ENCODE measurements at places on chromosomes 13 and 19.

GRCh38 chr19:35146746-35147459 lies 3.8 kb downstream of the FXYD7 start:
- peak; percentile 46 for DNase-seq

DNA sequence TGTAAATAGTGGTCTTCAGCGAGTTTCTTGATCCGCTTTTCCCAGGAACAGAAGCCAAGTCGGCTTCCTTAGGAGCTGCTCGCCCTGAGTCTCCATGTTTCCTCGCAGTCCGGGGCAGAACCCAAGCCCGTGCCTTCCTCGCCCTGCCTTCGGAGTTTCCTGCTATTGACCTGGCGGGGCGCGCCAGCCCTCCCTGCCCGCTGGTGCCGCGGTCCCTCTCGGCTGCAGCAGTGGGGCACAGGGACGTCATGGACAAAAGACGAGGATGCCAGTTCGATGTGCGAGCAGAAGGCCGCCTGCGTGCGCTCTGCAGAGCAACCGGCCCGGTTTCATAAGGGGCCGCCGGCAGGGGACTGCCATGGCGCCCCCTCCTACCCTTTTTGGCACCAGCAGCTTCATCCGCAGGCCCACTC lies 156.6 kb downstream of the TM9SF2 start:
- no peak for DNase-seq

- no peak for DNase-seq
These were observed 182.2 kb downstream of the ZNF486 start for GRCh38 chr19:20349206-20349605.

GRCh38 chr19:38079926-38080380 lies 144.1 kb downstream of the DPF1 start:
- DNase-seq, result peak; percentile 57

DNA sequence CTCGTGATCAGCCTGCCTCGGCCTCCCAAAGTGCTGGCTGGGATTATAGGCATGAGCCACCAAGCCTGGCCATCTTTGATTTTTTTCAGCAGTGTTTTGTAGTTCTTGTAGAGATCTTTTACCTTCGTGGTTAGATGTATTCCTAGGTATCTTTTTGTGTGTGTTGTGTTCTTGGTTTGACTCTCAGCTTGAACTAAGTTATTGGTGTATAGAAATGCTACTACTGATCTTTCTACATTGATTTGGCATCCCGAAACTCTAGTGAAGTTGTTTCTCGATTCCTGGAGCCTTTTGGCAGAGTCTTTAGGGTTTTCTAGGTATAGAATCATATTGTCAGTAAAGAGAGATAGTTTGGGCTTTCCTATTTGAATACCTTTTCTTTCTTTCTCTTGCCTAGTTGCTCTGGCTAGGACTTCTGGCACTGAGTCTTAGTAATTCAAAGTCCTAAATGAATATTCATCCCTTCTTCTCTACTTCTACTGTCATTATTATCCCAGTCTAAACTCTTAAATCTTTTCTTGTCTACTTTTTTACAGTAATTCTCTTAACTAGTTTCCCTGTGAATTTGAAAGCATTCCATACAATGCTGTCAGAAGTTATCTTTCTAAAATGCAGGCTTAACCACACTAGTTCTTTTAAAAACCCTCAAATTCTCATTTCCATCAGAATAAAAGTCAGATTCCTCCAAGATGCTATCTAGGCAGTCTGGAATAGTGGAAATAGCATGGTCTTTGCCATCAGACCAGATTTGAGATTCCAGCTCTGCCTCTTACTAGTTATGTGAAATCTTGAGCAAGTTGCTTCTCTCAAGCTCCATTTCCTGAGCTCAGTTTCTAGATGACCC lies 7.0 kb downstream of the GPR18 start:
- no peak for DNase-seq

DNA sequence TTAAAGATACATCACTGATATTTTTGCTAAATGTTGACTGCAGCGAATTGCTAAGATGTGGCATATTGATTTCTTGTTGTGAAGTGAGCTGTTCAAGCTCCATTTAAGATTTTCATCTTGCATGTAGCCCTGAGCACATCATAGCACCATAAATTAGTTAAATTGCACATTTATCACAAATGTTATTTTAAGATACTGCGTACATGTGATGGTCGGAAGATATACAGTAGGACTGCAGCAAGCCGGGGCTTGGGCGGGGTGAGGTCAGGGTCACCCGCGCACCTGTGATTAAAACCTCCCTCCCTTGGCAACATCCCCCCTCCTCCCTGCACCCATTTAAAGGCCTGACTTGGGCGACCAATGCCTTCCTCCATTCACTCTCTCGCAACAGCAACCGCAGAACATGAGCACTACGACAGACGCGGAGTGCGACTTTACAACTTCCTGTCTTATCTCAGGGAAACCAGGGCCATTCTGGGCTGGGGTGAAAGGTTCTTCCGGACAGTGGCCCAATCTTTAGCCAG lies 76.6 kb downstream of the TSHZ3 start:
- no peak for DNase-seq

- DNase-seq, result no peak
These were observed 348.8 kb upstream of the SLITRK5 start for GRCh38 chr13:87322386-87322785.

GRCh38 chr13:23504180-23504579 lies 66.0 kb upstream of the TNFRSF19 start:
- no peak for DNase-seq

DNA sequence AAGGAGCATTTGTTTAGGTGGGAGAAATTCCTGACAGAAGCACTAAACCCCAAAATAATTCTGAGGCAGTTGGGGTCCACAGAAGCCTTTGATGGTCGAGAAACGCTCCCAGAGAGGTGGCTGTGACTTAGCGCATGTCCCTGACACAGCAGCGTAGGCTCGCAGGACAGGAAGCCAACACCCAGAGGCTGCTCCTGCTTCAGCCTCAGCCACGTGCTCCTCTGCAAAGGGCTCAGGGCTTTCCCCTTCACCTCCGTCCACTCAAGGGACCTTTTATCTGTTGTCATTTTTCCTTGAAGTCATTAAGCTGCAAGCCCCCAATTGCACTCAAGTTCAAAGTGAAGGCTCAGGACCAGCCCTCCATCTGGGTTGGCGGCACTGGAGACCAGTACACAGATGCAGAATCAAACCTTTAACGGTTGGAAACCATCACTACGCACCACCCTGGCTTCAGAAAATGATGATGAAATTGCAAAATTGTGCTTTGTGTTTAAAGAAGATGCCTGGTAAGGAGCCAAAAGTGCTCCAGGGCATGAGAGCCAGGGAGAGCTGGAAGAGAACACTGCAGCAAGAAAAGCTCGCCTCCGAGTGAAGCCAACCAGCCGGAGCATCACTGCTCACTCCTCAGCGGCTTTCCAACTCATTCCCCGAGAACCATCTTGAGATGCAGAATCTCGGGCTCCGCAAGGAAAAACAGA lies 219.6 kb downstream of the RAP2A start:
- DNase-seq, result no peak

GRCh38 chr19:39160889-39161672 lies 35.5 kb downstream of the PAK4 start:
- DNase-seq, result peak; percentile 6

DNA sequence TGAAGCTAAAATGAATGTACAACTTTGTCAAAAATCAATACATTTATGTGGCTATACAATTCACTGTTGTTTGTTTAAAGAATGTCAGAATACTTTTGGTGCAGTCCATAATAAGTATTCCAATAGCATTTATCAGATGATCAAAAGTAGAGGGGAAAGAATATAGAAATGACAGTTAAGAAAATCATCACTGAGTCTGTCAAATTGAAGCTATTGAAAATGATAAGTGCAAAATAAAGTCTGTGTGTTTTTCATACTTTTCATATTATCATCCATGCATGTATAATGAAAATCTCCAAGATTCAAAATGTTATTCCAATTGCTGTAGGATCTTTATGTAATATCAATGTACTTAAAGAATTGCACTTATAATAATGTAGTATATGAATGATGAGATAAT lies 93.3 kb upstream of the ATXN8OS start:
- no peak for DNase-seq

- DNase-seq, result no peak
These were observed 617.2 kb upstream of the GPC6 start for GRCh38 chr13:92609376-92609775.

DNA sequence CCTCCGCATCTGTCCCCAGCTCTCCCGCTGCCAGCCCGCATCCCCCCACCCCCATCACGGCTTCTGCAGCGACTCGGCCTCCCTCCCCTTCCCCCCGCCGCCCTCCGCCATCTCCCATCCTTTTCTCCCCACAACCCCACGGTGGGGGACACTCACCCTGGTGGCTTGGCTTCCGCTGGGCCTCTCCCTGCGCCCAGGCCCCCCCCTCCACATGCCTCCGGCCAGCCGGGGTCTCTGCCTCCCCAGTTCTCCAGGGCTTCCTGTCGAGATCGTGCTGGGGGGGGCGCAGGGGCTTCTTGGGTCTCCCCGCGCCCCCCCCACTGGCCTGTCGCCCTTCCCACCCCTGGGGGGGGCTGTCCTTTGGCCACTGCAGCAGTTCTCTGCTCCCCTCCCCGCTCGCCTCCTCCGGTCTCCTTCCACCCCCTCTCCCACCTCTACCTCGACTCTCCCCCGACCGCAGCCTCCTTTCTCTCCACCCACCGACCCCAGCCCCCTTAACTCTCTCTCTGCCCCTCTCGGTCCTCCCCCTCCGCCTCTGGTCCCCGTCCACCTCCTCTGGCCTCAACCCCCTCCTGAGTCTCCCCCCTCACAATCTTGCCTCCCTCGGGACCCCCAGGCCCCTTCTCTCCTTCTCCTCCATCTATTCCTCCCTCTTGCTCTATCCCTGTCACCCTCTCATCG lies 17.1 kb downstream of the LRRC4B start:
- no peak for DNase-seq

- DNase-seq, result no peak
These were observed 639.0 kb upstream of the ATXN8OS start for GRCh38 chr13:69468624-69469023.

DNA sequence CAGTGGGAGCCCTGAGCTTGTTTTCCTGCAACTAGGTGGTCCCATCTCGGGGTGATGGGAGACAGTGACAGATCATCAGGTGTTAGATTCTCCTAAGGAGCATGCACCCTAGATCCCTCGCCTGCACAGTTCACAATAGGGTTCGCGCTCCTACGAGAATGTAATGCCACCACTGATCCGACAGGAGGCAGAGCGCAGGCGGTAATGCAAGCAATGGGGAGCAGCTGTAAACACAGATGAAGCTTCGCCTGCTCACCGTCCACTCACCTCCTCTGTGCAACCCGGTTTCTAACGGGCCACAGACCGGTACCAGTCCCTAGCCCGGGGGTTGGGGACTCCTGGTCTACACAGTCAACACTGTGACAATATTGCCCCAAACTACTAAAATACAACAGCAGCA lies 38.8 kb downstream of the CARD8 start:
- DNase-seq, result no peak

DNA sequence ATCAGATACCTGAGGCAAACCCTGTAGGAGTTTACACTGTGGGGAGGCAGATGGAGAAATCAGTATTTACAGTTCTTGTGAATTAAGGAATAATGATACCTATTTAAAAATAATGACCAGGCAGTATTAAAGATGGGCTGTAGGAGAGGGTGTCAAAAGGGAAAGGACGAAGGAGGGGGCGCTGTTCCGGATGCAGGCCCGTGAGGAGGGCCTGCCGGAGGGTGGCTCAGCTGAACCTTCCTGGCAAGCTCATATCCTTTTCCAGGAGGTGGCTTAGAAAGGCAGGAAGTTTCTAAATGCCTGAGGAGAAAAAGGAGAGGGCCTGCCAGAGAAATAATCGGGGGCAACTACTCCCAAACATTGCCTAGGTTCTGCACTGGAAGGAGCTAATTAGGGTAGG lies 46.6 kb downstream of the MBNL2 start:
- DNase-seq, result no peak

DNA sequence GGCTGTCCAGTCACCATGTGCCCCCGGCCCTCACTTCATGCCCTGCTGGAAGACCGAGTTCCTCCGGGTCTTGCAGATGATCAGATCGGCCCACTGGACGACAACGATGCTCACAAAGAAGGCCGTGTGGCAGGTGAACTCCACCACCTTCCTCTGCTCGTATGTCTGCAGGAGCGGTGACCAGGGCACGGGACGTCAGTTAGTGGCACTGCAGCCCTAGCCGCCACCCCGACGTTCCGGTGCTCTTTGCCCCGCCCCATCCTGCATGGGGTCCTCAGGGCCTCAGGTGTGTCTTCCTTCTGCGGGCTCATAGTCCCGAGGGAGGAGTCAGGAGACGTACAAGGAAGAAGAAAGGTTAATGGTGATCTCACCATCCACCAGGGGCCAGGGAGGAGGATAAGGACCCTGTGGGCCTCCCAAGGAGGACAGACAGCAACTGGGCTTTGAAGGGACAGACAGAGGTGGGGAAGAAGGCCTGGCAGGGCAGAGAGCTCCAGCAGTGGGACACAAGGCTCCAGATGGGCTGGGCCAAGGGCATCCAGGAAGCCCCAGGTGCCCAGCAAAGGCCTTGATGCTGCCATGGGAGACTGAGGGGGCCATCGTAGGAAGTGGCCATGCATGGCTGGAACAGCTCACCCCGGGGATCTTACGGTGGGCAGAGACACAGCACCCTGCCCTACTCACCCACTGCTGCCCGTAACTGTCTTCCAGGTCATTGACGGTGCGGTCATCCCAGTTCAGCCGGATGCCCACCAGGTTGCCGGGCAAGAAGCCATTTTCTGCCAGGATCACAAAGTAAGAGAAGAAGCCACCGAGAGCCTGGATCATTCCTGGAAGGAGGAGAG lies 9.9 kb upstream of the RABAC1 start:
- no peak for DNase-seq

GRCh38 chr19:17762505-17763229 lies 11.4 kb downstream of the FCHO1 start:
- peak; percentile 68 for DNase-seq

- DNase-seq, result peak; percentile 56
These were observed 1.7 kb upstream of the PTGER1 start for GRCh38 chr19:14476673-14477401.

DNA sequence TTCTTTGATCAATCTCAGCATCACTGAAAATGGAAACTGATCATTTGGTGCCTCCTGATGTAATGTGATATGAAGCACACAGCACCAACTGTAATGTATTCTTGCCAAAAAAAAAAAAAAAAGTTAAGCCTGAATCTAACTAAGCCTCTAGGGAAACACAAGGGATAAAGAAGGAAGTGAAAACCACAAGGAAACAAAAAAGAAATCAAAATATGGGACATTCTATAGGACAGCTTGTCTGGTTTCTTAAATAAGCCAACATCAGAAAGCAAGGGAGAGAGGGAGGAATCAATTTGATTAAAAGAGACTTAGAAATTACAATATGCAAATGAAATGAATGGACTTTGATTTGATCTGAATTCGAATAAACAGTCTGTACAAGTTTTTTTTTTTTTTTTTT lies 20.6 kb upstream of the METTL21C start:
- no peak for DNase-seq

All from inflammatory macrophage (primary cell).